CD4-positive, alpha-beta T cell treated with Interleukin-17A for 4 hours (primary cell): ENCODE measurements at places on chromosomes 7 and 10.
A peak's percentile ranks its signal among the peaks of the same experiment; 100 is the strongest.

GRCh38 chr10:102627291-102627735 is 17.0 kb upstream of the TRIM8 start:
- no peak for DNase-seq

DNA sequence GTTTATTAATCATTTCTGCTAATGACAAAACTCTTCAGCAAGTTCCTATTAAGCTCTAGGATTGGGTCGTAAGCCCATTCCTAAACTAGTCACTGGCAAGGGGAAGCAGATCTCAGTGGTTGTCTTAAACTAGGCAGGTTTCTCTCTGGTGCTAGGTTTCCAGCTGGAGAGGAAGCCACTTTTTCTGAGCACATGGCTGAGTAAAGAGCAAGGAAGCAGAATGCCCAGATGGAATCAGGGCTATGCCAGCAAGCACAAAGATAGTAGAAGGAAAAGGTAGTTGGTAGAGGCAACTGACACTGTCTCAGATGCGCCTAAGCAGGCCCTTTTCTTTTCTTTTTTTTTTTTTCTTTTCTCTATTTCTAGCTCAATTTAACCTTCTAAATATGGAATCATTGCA is 224.9 kb downstream of the EXOC4 start:
- no peak for DNase-seq

DNA sequence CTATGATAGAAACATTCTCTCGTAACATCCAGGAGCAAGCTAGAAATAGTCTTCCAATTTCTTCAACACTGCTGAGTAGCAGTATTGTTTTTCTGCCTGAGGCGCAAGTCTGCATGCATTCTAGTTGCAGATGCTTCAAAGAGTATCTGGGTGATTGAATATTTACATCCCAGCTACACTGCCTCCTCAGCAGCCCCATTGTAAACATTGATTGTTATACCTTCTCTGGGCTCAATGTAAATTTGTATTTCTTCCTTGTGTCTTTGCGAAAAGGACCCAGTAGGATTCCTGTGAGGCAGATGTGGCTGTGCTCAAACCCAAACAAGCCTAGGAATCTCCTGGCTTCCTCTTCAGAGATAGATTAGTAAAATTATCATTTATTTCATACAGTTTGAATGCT is 320.7 kb downstream of the CDC14C start:
- no peak for DNase-seq

GRCh38 chr10:129852829-129853561 is 111.1 kb downstream of the EBF3 start:
- no peak for DNase-seq

DNA sequence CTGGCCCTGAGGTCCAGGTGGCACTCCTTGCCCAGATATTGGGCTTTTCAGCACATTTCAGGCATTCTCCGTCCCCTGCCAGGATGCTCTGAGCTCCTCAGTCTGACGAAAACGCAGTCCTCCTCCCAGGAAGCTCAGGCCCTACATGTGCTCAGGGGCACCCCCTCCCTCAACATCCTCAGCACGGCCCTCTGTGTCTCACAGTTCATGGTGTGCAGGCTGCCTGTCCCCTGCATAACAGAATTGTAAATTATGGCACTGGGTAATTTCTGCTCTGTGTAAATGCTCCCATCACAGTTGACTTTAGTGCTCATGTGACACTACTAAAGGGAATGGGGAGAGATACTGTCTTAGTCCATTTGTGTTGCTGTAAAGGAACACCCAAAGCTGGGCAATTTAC is 563.8 kb downstream of the DNAJB6 start:
- DNase-seq: no peak

DNA sequence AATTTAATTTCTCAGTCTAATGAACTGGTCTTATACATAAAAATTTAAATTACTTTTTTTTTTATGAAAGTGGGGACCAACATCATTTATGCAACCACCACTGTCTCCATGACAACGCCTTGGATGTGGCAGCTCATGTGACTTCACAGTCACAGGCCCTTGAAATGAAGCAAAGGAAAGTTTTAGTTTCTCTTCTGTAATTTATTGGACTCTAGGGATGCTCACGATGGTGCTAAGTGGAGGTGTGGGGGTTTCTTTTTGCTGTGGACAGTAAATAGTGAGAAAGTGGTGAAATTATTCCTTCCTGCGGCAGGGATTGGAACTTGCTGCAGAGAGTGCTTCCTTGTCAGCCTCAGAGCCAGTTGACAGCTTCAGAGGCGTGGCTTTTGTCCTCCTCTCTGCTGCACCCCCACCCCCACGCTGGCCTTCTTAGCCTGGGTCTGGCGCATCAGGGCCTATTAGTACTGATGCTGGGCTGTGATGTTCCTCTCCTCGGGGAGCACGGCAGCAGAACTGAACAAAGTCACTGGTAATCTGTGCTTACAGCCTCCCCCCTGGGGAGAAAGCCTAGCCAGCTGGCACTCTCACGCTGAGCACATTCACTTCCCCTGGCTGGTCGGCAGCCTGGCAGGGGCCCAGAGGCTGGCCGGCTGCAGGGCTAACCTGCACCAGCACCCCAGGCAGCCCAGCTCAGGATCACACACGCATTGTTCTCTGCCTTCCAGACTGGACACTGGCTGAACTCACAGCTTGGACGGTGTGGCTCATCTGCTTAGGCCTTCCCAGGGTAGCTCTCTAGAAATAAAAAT is 517.5 kb upstream of the GALNT17 start:
- no peak for DNase-seq

DNA sequence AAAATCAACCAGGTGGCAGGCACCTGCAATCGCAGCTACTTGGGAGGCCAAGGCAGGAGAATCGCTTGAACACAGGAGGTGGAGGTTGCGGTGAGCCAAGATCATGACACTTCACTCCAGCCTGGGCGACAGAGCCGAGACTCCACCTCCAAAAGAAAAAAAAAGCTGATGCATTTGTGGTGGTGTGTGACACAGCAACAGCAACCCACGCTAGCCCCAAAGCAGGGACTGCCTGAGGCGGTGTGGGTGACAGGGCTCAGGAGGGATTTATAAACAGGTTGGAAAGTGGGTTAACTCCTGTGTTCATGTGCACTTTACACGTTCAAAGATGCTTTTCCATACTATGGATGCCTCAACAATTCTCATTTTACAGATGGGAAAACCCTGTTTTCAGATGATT is 395.9 kb upstream of the PODXL start:
- DNase-seq: no peak

DNA sequence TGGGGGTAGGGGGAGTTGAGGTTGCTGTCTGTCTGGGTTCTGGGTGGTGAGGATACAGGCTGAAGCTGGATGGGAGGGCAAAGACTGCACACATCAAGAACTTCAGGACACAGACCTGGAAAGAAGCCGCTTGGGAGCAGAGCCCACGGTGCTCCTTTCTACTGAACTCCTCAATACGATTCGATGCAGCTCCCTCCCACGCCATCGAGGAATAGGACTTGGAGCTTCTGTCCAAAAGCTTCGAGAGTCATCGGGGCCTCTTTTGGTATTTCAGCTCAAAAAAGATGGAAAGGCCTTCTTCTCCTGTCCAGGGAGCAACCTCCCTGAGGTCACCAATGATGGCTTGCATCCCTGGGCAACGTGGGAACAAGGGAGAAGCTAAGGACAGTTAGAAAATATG is 407.1 kb upstream of the MGMT start:
- no peak for DNase-seq

DNA sequence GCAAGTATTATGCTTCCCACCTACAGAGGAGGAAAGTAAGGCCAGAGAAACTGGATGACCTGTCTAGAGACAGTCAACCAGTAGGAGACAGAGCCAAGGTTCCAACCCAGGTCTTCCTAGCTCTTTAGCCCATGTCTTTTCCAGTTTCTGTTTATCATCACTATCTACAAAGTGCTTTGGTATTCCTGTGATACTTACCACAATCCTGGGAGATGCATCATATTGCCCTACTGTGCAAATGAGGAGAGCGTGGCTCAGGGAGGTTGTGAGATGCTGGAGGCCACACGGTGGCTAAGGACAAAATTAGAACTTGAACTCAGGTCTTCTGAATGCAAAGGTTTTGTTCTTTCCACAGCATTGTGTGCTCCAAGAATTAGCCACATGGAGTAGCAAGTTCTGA is 11.2 kb upstream of the PLEKHA1 start:
- DNase-seq: no peak

DNA sequence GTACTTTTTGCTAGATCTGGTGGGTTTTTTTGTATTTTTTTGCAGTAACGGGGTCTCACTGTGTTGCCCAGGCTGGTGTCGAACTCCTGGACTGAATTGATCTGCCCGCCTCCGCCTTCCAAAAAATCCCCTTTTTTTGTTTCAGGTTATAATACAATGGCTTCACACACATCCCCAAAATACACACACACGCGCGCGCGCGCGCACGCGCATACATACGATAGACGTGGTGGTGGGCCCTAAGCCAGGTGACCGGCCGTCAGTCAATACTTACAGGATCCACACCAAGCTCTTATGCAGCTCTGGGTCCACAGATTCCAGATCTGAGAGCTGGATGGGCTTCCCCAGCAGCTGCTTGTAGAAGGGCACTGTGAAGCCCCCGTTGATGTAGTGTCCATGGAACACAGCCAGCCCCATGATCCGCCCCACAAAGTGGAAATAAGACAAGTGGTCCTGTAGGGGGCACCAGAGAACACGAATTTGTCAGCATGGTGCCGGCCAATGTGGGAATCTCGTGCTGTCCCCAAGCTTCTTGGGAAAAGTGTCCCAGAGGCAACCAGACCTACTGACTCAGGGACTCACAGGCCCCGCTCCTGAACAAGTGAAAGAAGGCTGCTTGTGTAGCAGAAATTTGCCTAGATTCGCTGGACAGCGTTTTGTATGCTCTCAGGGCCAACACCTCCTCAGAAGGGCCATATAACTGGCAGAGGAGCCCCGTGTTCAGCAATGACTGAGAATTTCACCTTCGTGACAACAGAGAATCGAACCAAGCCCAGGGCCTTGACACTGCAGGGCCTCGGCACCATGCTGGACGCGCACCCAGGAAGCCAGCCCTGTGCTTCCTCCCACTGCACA is 103.6 kb downstream of the SMURF1 start:
- peak; percentile 77 for DNase-seq

- no peak for DNase-seq
Measured at GRCh38 chr7:127620406-127621233, 2.7 kb upstream of the PAX4 start.

DNA sequence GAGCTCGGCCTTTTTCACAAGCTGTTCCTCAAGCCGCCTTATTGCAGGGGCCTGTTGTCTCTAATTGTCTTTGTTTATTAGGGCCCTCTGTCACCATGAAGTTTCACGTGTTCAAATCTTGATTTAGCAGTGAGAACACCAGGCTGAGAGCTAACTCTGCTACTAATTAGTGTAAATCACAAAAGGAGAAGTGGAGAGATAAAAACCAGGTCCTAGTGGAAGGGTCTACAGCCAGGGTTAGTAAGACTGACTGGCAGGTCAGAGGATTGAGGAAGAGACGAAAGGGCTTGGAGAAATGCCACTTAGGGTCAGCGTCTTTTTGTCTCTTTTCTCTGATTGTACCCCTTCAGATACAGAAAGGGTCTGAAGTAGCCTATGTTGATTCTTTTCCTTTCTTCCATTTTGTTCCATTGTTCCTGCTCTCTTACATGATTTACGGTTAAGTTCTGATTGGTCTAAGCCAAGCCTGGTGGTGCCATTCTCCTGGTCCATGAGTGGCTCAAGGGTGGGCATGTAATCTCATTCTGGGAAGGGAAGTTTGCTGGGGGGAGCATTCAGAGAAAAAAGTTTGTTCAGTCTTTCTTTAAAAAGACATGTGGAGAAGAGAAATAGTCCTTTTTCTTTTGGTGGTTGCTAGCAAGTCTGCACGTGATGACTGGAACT is 21.3 kb downstream of the SSMEM1 start:
- DNase-seq: no peak

DNA sequence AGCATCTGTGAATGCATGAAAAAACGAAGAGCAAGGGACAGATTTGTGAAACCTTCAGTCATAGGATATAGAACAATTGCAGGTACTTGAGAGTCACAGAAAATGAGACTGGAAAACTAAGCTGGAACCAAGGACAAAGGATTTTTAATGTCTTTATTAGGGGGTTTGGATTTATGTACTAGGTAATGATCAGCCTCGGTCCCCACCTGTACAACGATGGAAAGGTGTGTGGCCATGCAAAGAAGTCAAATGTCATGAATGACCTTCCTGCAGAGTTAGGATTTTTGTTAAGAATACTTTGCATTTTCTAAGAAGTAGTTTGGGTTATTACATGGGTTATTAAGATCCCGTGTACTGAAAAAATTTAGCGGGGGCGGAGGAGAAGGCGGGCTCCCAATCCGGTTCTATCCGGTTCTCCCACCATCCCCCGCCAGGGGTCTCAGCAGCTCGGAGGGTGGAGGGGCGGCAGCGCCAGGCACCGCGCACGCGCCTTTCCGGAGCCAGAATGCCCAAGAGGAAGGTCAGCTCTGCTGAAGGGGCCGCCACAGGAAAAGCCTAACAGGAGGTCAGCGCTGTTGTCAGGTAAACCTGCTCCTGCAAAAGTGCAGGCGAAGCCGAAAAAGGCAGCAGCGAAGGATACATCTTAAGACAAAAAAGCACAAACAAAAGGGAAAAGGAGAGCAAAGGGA is 327.5 kb upstream of the PLXDC2 start:
- DNase-seq: no peak

DNA sequence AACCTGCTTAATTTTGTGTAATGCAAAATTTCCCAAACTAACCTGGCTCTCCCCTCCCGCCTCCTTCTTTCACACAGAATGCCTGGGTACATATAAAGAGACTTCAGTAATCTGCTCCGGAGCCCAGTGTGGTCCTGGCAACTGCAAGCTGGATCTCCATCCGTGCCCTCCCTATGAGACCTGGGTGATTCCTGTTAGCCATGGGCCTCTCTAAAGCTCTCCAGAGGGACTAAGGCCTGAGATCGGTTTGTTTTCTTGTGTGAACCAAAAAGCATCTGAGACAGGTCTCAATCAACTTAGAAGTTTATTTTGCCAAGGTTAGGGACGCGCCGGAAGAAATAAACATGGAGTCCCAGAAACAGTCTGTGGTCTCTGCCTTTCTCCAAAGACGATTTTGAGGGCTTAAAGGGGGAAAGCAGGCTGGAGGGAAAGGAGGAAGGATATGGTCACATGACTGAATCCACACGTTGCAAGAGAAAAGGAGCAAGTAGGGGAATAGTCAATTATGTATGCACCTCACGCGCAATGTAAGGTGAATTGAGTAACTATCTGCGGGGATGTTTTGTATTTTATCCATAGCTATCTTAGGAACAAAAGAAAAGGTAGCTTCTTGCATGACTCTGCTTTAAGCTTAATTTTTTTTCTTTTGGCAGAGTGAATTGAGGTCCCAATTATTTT is 46.2 kb upstream of the CCDC3 start:
- no peak for DNase-seq

- DNase-seq: peak; percentile 17
Measured at GRCh38 chr10:114801411-114801813, 20.2 kb upstream of the FHIP2A start.

- DNase-seq: peak; percentile 20
Measured at GRCh38 chr7:91288208-91288824, 24.1 kb downstream of the FZD1 start.

DNA sequence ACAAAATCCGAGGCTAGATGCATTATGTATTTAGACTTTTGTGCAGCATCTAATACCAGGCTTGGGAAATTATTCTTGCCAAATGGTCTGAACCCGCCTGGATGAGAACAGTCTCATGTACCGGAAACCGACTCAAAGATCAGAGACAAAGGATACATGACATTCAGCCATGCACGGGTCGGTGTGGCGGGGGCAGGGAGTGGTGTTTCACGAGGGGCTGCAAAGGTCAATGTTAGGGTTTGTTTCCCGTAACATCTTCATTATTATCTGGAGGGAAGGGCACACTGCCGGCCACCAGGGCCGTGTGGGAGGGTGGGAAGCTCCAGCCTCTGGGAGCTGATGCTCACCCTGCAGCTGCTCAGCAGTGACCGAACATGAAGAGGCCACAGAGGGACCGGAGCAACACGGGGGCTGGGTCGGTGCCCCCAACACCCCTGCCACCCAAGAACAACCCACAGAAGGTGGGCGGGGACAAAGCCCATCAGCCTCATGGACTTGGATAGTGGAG is 23.1 kb downstream of the CNPY1 start:
- DNase-seq: no peak
